ENCODE measurements at places on chromosomes 13 and 19. TPM values are rescaled to one million over a fixed set of nuclear protein-coding genes. Genes with fewer than 3 reads are reported as not detected.

ZNF560 gene
- not detected for polyA plus RNA-seq

FAM124A gene
- polyA plus RNA-seq = 0.43 TPM

SLC7A1 gene
- polyA plus RNA-seq = 34.9 TPM

TBXA2R gene
- polyA plus RNA-seq = 0.59 TPM

IZUMO1 gene
- 0.16 TPM for polyA plus RNA-seq

ZNF91 gene
- 11.9 TPM for polyA plus RNA-seq

ZNF333 gene
- 6.9 TPM for polyA plus RNA-seq

PRR19 gene
- polyA plus RNA-seq = 1.1 TPM

SLC7A9 gene
- polyA plus RNA-seq = 0.33 TPM

EPS8L1 gene
- 1,427 TPM for polyA plus RNA-seq

SH2D3A gene
- 48.7 TPM for polyA plus RNA-seq

POP4 gene
- 72.4 TPM for polyA plus RNA-seq

CALR3 gene
- not detected for polyA plus RNA-seq

ADGRE3 gene
- not detected for polyA plus RNA-seq

FXYD7 gene
- 0.09 TPM for polyA plus RNA-seq

SCEL gene
- 319 TPM for polyA plus RNA-seq

ZNF90 gene
- polyA plus RNA-seq = 1.0 TPM

HS6ST3 gene
- 0.12 TPM for polyA plus RNA-seq

FGF9 gene
- 0.02 TPM for polyA plus RNA-seq

KLK7 gene
- 36.4 TPM for polyA plus RNA-seq

PLPP2 gene
- 9.8 TPM for polyA plus RNA-seq

SPACA6 gene
- polyA plus RNA-seq = 4.4 TPM

GPC5 gene
- polyA plus RNA-seq = not detected

ZNF526 gene
- 2.3 TPM for polyA plus RNA-seq

PDE4A gene
- 1.2 TPM for polyA plus RNA-seq

PGLYRP1 gene
- polyA plus RNA-seq = not detected

FCER2 gene
- polyA plus RNA-seq = 0.02 TPM

ZNF724 gene
- polyA plus RNA-seq = 1.3 TPM

KLK15 gene
- polyA plus RNA-seq = not detected

SHISA2 gene
- polyA plus RNA-seq = 0.06 TPM

ZNF726 gene
- 2.8 TPM for polyA plus RNA-seq

MBD3L3 gene
- not detected for polyA plus RNA-seq

OLFM2 gene
- 4.8 TPM for polyA plus RNA-seq

MTUS2 gene
- 0.20 TPM for polyA plus RNA-seq

NANOS3 gene
- not detected for polyA plus RNA-seq

LILRB1 gene
- 0.55 TPM for polyA plus RNA-seq

C13orf46 gene
- polyA plus RNA-seq = 0.26 TPM

CPB2 gene
- polyA plus RNA-seq = not detected

KLK12 gene
- polyA plus RNA-seq = 427 TPM

PRMT1 gene
- polyA plus RNA-seq = 146 TPM

CACNG6 gene
- polyA plus RNA-seq = not detected

KASH5 gene
- polyA plus RNA-seq = not detected

VSTM1 gene
- polyA plus RNA-seq = not detected

MAST1 gene
- polyA plus RNA-seq = 0.22 TPM

HIPK4 gene
- polyA plus RNA-seq = 0.08 TPM

TMC4 gene
- 11.0 TPM for polyA plus RNA-seq
